ENCODE measurements at places on chromosomes 12 and 14. TPM values are rescaled to one million over a fixed set of nuclear protein-coding genes. Genes with fewer than 3 reads are reported as not detected.

The SMIM41 gene
- total RNA-seq: not detected

The HOXC5 gene
- total RNA-seq: 0.80 TPM

The GLI1 gene
- total RNA-seq: 0.51 TPM

The PLXNC1 gene
- total RNA-seq: 0.06 TPM

GRCh38 chr12:126588586-126589249 lies 1523.5 kb downstream of the AACS start:
- DNase-seq: no peak

- DNase-seq: no peak
Observed at GRCh38 chr12:29807129-29807528, 23.4 kb upstream of the TMTC1 start.

DNA sequence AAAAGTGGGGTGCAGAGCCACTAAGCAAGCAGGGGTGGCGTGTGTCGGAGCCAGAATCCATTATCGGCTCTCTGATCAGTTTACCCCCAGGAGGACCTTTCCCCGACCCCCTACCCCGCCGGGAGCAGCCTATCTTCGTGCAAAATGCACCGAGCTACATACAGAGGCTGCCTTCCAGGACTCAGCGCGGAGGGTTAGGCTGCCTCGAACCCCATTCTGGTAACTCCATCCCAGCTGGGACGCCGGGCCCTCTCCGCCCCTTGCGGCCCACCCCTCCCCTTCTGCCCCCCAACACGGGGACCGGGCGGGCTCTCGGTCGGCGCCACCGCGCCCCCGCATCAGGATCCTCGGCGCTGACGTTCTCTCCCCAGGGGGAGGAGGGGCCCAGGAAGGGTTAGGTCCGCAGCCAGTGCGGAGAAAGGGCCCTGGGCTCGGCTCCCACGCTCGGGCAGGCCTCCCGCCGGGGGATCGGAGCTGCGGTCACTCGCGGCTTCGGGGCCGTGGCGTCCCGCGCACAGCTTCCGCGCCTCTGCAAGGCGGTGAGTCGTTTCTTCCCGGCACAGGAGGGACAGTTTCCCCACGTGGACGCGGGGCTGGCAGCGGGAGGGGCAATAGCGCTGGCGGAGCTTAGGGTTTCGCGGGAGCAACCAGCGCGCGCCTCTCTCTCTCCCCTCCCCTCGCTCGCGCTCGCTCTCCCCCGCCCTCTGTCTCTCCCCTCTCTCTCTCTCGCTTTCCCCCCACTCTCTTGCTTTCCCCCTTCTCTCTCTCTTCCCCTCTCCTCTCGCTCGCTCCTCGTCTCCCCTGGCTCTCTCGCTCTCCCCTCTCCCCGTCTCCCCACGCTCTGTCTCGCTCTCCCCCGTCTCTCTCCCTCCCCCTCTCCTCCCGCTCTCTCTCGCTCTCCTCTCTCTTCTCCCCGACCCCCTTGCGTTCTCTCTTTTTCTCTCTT lies 12.5 kb upstream of the MAP3K9 start:
- DNase-seq: no peak

The CCDC177 gene
- not detected for total RNA-seq

The LRRK2 gene
- total RNA-seq: 0.43 TPM

The KCNMB4 gene
- total RNA-seq: 0.51 TPM

The WDHD1 gene
- 19.6 TPM for total RNA-seq

The HOMEZ gene
- total RNA-seq: 11.6 TPM

DNA sequence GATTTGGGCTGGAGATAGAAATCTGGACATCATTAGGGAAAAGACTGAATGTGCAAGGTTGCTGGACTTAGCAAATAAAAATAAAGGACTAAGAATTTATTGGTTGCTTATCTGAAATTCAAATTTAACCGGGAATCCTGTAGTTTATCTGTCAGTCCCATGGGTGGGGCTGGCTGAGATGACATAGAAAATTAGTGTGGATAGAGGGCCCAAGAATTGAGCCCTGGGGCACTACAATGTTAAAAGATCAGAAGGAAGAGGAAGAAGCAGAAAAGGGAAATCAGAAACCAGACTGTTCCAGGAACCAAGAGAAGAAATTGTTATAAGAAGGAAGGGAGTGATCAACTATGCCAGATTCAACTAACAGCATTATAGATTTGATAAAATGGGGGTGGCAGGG lies 96.7 kb upstream of the CCDC196 start:
- no peak for DNase-seq

DNA sequence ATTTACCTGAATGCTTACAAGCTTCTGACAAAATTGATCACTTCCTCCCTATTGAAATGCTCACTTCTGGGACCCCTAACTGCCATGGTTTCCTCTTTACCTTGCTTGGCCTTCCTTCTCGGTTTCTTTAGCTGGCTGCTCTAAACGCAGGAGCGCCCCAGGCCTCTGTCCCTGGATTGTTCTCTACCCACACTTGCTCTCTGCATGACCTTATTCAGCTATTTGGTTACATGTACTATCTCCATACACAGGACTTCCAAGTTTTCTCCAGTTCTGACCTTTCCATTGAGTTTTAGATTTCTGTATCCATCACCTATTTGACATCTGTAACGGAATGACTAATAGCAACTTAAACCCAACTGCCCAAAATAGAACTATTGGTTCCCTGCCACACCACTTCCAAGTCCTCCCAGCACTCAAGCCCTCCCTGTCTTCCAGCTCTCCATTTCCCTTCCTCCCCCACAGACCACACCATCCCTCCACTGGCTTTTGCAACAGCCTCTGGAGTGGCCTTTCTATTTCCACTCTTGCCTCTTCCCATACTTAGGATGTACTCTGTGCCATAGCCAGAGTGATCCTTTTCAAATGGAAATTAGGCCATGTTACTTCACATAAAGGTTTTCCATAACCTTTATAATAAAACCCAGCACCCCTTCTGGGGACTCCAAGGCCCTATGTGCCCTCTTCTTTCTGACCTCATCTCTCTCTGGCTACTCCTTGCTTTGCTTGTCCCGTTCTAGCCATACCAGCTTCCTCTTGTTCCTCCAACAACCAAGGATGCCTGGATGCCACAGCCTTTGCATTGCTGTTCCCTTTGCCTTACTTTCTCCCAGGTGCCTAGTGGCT lies 202.2 kb downstream of the AEBP2 start:
- no peak for DNase-seq

- peak; percentile 10 for DNase-seq
Observed at GRCh38 chr12:12081836-12082497, 11.2 kb downstream of the BCL2L14 start.

DNA sequence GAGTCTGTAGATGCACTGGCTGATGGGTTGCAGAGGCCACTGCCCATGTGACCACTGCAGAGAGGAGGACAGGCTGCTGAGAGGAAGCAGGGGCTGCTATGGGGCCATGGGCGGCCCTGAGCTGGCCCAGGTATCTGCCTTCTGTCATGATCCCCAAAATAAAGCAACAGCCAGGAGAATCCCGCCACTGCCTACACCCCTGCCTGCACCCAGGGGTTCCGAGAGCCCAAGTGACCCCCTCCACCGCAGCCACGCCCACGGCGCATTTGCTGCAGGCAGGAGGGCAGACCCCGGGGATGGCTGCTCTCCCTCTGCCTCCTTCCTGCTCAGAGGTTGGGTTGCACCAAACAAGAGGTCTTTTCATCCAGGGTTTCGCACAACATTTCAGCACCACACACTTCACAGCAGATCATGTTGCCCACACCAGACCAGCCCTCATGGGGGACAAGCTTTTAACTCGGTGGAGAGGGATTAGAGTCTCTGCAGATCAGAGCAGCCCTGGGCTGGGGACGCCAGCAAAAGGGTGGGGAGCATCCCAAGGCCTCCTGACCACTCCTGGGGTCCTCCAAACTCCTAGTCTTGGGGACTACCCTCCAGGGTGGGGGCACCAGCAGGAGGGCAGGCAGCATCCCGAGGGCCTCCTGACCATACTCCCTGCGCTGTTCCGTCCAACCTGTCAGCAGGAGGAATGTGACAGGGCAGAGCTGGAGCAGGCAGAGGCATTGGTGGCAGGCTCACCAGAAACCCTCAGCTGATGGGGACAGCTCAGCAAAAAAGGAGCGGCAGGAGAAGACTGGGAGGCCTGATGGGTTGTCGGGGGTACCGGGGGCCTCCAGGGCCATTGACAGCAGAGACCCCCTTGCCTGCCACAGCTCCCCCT lies 14.1 kb downstream of the CCDC85C start:
- no peak for DNase-seq

GRCh38 chr12:26043135-26044006 lies 81.5 kb downstream of the BHLHE41 start:
- DNase-seq: no peak

GRCh38 chr12:27207615-27208413 lies 36.3 kb upstream of the STK38L start:
- DNase-seq: no peak

The ITPR2 gene
- total RNA-seq: 13.5 TPM

- DNase-seq: no peak
Observed at GRCh38 chr12:95201056-95201670, 16.1 kb downstream of the FGD6 start.

The TAMALIN gene
- 2.9 TPM for total RNA-seq

DNA sequence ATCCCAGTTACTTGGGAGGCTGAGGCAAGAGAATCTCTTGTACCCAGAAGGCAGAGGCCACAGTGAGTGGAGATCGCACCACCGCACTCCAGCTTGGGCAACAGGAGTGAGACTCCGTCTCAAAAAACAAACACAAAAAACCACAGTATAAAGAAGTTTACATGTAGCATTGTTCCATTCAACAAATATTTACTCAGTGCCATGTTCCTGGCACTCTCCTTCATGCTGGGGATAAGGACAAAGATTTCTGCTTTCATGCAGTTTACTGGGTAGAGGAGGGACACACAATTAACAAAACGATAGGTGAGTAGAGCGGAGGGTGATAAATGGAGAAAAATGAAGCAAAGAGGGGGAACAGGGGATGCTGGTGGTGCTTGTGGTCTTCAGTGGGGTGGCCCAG lies 68.2 kb upstream of the OVCH1 start:
- no peak for DNase-seq

The CCDC184 gene
- total RNA-seq: 0.12 TPM

DNA sequence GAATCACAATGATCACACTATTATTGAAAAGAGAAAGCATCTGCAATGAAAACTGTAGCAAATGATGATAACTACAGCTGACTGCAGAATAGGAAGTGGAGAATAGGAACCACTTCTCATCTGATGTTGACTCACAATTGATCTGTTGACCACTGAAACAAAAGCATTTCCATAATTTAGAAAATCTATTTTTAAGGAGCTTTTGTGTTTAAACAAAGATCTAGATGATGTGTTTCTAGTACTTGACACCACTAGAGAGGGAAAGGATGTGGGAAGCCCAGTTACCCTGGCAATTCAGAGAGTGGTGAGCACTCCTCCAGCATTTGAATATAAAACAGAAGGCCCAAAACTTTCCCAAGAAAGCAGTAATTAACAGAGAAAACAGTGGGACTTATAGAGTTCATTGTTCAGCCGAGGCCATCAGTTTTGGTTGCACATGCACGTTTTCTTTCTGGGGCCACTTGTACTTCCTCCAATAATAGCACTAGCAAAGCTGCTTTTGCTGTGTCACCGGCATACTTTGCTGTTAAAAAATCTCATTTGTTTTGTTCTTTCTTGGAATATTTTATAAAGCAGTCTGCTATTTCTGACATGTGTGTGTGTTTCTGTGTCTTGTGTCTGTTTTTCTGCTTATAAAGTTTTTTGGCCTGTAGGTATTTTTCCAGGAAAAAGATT lies 76.1 kb upstream of the HECTD1 start:
- no peak for DNase-seq

DNA sequence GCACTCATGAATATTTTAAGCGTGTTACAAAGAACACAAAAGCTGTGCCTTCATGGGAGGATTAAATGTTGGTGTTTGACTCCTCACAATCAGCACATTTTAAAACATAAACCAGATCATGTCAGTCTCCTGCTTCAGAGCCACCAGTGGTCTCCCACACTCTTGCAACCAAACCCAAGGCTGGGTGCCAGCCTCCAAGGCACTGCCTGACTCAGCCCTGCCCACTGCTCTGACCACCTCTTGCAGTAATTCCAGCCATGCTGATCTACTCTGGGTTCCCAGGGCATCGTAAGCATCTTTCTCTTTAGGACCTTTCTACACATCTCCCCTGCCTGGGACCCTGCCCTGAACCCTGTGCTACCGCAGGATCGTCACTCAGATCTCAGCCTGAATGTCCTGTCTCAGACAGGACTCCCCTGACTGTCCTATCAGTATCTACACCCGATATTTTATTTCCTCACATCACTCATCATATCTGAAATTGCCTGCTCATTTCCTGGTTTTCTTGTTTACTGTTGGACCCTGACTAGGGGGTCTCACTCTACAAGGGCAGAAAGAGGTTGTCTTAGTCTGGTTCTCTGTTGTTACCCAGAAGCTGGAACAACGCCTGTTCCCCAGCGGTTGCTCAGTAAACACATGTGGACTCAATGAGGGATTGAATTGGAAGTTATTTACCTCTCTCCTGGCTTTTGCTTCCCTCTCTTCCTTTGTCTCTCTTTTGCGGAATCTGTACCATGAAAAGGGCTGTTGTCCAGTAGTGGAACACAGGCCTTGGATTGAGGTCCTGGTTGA lies 449.8 kb downstream of the RAD51B start:
- DNase-seq: no peak

The MYH6 gene
- total RNA-seq: not detected
